ENCODE measurements at places on chromosomes 2 and 18.
A peak's percentile ranks its signal among the peaks of the same experiment; 100 is the strongest.

DNA sequence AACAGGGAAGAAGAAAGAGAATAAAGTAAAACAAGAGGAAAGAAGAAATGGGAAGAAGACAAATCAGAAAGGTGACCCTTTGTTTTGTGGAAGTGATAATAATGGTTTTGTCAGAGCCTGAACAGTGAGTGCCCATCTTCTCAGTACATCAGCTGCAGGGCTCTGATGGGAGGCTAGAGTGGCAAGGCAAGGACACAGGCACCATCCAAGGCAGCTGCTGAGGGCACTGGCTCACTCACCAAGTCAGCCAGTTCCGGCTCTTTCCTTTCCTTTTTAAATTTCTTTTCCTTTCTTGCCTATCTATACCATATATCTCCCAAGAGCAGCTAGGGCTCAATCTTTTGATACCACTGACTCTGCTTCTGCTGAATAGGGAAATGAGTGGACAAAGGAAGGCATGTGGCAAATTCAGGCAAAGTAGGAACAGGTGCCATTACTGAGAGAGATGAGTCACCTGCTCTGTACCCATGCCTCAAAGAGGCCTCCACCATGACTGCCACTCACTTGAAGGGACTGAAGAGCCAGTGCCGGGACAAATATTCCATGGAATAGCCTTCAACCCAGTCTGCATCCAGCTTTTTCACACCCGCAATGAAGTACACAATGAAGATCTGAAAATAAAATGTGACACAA lies 6.2 kb downstream of the GGCX start:
- no peak for DNase-seq

DNA sequence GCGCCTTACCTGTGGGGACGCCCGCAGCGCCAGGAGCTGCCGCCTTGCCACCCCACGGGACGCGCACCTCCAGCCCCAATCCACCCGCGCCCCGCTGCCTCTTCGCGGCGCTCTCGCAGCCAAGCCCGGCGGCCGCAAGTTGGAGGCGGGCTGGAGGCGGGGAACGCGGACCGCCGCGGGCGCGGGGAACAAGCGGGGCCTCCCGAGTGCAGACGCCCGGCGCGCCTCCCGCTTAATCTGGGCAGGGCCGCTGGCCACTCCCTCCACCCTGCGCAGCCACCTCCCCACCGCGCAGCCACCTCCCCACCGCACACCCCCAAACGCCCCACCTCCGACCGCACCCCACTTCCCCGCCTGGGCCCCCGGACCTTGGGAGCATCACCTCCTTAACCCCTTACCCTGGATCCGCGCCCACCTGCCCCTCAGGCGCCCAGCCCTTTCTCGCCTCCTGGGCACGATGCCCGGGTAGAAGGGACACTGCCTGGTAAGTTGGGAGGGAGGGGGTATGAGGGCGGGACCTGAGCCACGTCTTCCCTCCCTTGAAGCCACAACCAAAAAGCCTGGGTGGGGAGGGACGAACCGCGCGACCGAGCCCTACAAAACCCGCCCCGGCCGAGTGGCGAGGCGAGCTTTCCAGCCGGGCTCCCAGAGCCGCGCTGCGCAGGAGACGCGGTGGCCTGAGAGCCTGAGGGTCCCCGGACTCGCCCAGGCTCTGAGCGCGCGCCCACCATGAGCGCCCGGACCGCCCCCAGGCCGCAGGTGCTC lies at the start of the genes COL4A3 and COL4A4:
Gene COL4A3 (plus strand): TSS at position 627 of the 765 bp plus-strand sequence. CDS start 103 bp downstream, at position 730.
Gene COL4A4 (minus strand): TSS at position 208 of the 765 bp plus-strand sequence. CDS start 16,722 bp downstream, outside the sequence.
- DNase-seq: peak; percentile 59

DNA sequence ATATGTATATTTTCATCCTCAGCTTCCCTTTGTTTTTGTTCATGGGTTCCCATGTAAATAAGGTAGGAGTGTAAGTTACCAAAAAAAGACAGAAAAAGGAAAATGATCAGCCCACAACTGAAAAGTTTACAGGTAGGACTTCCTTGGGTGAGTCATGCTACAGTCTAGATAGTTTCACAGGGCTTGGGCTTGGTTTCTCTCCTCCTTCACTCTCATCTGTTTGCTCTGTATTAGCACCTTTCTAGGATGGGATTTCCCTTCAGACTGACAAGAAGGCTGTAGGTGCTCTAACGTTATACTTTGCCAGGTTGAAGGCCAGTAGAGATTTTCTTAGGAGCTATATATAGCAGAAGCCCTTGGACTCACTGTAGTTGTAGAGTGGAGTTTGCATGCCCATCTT lies 57.9 kb downstream of the FAM171B start:
- DNase-seq: no peak

DNA sequence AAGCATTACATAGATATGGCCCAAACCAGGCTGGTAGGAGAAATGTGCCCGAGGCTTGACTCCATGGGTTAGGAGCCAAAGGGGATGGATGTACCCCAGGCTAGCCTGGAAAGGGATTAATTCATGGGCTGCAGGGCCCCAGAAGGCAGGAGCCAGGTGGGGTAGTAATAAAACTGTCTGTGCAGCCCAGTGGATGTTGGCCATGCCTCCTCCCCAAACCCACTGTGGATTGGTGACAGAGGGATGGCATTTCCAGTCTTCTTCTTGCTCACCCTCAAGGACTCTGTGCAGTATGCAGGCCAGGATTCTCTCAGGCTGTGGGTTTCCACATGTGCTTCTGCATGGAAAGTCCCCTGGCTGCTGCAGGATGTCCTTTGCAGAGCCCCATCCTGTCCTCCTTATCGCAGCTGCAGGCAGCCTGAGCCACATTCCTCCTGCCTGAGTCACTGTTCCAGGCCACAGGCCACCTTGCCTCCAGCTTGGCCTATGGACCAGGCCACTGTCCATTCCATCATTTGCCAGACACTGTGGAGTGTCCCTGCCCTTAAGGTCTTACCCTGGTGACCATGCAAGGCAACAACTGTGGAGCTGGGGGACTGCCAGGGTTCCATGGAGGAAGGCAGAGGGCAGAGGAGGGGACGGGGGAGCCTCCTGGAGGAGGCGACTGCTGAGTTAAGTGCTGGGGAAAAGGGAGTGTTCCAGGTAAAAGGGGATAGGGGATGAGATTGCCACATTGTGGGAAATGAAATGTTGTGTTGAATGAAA lies 38.9 kb downstream of the INO80C start:
- no peak for DNase-seq

- peak; percentile 79 for DNase-seq
Observed at GRCh38 chr2:103287746-103288145, 525.9 kb downstream of the TMEM182 start.

GRCh38 chr18:40911041-40911440 lies 1044.0 kb upstream of the PIK3C3 start:
- no peak for DNase-seq

- no peak for DNase-seq
Observed at GRCh38 chr2:88442061-88442460, 10.4 kb downstream of the FOXI3 start.

Data from NCI-H524 (cell line).